ENCODE measurements at places on chromosomes 11 and 22.

DNA sequence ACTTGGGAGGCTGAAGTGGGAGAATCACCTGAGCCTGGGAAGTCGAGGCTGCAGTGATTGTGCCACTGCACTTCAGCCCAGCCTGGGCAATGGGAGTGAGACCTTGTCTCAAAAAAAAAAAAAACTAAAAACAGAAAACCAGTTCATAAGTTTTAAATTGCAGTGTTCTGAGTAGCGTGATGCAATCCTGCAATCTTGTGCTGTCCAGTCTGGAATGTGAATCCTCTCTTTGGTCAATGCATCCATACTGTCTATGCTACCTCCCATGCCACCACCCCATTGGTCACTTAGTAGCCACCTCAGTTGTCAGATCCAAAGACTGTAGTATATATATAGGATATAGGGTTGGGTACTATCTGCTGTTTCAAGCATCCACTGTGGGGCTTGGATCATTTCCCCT, 11.1 kb downstream of the YAP1 start:
- no peak for DNase-seq

DNA sequence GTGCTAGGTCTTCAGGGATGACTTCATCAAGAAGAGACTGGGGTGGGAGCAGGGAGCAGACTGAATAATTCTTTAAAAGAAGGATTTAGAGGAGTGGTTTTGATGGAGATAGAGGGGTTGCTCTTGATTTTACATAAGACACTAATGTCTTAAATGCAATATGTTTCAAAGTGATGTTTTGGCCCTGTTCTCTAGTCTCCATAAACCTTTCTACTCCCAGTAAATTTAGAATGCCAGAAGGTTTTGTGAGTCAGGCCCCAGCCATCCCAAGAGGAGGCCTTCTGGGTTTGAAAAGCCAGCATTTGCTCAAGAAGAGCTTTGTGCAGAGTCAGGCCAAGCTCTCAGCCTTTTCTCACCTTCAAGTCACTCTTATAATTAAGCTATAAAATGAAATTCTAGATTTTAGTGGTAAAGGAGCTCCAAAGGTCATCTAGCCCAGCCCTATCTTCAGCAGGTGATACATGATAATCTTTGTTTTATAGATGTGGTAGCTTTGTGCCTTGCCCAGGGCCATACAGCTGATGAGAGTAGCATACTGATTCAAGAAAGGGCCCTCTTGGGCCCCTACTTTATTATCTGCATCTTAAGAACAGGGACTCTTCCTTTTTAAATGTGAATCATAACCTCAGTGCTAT, 122.8 kb upstream of the MTNR1B start:
- DNase-seq: no peak

GRCh38 chr11:43937434-43938411, 4.7 kb upstream of the C11orf96 start:
- no peak for DNase-seq

DNA sequence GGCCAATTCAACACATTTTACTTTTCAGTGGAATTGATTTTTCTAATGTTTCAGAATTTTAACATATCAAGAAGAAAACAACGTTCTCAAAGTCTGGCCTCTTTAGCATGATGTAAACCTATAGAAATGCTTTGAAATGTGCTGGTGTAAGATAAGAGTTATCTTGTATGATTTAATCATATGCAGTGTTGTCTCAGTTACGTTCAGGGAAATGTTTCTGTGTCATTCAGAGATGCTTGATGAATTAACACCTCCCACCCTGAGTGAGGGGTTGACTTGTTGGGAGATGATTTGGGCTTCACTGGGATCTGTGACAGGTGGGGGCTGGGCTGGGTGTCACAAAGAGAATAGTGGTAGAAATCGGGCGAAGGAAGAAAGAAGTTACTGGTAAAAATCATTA, 15.7 kb upstream of the MYO18B start:
- no peak for DNase-seq

DNA sequence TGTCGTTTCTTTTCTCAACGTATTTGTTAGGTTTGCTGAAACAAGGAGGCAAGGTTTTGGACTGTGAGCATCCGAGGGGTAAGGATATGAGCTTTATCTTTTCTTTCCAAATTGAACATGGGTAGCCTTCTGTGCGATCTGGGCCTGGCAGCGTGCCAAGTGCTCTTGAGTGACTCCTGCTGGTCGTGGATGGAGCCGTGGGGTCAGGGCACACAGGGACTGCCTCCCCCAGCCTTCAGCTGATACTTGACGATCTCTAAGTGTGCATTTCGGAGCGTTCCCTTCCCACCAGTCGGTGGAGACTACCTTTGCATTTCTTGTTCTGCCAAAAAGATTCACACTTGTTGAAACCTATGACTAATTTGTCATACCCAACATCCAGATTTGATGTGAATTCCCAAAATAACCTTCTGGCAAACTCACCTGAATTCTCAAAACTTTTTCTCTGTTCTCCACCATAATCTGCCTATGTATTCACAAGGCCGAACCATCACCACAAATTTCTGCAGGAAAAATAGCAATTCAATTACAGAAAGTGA, 40.1 kb upstream of the CLMP start:
- peak; percentile 17 for DNase-seq

DNA sequence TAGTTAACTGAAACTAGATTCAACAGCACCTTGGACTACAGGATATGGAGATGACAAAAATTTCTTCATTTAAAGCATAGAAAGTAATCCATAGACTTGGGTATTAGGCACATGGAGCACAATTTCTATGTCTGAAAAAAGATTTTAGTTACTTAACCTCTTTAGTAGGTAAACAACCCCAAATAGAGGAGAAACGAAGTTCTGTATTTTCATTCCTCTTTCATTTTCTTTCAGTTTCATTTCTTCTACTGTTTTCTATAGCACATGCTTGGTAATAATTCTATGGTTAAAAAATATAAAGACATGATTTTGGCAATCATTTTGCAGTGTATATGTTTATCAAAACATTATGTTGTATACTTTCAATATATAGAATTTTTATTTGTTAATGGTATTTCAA, 99.5 kb downstream of the CASP12 start:
- no peak for DNase-seq

- no peak for DNase-seq
Measured at GRCh38 chr11:4699697-4700435, 2.2 kb upstream of the OR51E2 start.

GRCh38 chr11:4491878-4492606, 9.6 kb downstream of the OR52K1 start:
- no peak for DNase-seq

All from T-helper 17 cell (primary cell).